Retina (tissue), 1 donor: ENCODE measurements at places on chromosomes 2 and 18.

GRCh38 chr2:57828221-57828620 is 218.4 kb upstream of the VRK2 start:
- DNase-seq: no peak

DNA sequence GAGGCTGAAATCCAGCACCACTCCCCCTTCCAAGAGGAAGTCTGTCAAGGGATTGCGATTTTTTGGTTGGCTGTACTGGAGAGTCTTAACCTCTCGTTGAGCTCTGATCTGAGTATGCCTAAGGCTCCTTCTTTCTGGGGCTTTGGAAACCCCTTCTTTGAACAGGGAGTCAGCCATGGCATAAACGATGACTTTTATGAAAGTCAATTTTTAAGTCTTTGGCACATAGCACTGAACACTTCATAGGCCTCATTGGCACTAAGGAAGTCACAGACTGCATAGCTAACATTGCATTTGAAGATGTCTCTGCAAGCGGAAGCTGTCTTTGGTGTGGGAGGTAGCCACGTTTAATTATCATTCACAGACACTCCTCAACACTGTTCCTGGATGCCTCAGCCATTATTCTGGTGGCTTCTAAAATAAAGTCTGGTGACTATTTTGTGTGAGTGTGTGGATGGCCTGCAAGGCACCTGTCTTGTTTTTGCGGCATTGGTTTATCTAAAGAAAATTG is 148.2 kb upstream of the NCK2 start:
- DNase-seq: no peak

- DNase-seq: no peak
Observed at GRCh38 chr2:231315896-231316295, 79.6 kb upstream of the B3GNT7 start.

DNA sequence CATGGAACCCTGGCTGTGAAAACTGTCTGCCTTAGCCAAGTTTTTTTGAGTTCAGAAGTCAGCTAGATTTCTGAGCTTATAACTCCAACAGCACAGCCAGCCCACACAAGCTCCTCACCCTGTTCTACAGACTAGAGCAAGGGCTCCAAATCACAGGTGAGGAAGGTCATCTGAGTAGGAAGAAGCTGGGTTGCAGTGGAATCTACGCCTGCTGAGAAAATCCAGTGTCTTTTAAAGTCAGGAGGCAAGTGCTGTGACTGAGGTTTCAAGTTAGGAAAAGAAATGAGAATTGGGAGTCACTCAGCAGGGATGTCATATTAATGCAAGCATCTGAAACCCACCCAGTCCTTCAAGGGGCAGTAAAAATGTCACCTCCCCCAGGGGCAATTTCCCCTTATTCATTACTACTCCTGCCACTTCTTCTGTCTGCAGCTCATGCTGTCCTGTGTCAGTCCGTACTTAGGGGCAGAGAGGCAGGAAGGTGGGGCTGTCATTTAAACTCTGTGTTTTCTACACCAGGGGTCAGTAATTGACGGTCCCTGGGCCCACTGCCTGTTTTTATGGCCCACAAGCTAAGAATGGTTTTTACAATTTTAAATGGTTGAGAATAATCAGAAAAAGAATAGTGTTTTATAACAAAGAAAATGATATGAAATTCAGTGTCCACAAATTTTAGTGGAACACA is 551.1 kb downstream of the BCL11A start:
- DNase-seq: no peak

- DNase-seq: no peak
Observed at GRCh38 chr2:64608867-64609226, 44.9 kb downstream of the SERTAD2 start.

- no peak for DNase-seq
Observed at GRCh38 chr2:71720283-71720560, 266.9 kb downstream of the DYSF start.

DNA sequence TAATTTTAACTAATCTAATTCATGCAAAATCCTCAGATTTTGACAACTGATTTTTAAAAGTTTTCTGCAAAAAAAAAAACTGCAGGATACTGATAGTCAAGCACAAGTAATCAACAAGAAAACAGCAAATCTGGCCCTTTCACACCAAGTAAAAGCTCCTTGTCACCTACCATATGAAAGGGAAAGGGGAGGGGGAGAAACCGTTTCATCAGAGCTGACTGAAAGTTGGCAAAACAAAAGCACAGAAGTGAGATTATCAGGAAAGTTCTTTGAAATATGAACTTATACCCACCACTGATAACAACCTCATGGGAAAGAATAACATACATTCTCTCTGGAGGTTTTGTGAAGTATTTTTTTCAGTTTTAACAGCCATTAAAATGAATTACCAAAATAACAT is 38.7 kb downstream of the ZNF521 start:
- no peak for DNase-seq

DNA sequence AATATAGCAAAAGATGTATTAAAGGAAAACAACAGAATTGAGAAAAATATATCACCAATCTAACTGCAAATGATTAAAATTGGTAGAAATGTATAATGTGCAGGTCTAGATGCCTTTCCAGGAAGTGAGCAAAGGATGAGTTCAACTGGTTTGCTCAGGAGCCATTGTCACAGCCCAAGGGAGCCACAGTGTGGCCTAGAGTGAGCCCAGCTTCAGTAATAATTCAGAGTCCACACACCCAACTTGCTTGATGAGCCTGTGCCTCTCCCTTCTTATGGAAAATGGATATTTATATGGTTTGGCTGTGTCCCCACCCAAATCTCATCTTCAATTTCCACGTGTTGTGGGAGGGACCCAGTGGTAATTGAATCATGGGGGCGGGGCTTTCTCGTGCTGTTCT is 92.2 kb upstream of the ASAP2 start:
- DNase-seq: no peak

GRCh38 chr2:125175415-125175814 is 1150.3 kb downstream of the CNTNAP5 start:
- DNase-seq: no peak

DNA sequence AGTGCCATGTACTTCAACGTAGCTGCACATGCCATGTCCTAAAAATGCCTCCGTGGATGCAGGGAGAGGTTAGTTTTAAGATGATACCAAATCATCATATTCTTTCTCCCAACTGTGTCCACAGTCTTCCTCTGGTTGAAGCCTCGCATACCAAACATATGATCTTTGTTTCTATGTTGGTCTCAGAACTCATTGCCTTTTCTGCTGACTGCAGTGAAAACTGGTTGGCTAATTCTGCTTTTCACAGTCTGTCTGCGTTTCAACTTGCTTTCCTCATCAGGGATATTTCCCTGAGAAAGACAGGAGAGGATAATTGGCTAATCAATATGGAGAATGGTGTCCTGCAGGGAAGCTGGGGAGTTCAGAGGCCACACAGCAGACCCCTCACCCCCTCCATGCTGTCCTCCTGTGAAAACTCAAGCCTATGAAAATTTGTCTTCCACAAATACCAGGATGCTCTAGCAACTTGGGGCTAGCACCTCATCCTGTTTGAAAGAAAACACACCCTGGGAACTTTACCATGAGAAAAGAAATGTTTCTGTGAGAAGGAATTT is 192.2 kb upstream of the PXDN start:
- no peak for DNase-seq

DNA sequence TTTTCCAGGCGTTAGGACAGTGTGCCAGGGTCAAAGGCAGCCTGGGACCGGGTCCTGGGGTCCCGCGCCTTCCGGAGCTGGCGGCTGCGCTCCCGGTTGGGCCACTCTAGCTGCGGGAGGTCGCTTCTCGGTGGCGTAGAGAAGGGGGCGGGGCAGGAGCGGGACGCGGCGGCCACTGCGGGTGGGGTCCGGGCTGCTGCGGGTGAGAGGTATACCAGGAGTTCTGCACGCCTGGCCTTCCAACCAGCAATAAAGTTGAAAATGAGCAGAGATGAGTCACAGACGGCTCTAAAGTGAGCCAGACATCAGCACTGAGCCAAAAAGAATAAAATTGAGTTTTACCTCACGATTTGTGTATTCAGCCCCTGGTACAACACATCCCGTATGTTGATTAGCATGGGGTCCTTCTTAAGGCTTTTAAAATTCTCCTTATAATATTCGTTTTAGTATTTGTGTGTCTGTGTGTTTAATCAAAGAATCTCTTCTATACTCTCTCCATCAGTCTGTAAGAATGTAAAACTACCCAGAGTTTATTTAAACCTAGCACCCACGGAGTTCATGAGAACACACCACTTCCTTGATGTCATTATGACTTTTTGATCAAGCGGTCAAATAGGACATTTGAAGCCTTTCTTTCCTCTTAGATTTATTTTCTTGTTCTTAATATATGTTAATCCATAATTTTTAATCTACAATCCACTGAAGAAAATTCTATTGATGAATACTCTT is at the start of gene C1GALT1C1L:
TSS of gene C1GALT1C1L (minus strand) at position 108 of the 729 bp plus-strand sequence. CDS start at position 1, 107 bp downstream.
- DNase-seq: peak; percentile 58

DNA sequence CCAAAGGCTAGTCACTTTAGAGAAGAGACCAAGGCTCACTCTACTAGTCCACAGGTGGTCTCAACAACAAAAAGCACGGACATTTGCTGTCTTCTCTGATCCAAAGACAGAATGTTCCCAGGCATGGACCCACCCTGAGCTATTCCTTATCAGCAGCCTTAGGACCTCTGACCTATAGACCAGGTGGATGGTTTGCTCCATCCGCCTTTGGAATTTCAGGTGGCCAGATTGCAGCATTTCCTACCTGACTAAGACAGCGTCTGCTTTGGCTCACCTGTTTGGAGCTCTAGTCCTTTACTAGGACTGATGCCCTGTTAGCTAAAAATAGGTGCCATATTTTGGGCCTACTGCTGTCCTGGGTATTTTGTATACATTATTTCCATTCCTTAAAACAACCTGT is 44.6 kb upstream of the LRP2 start:
- no peak for DNase-seq

- no peak for DNase-seq
Observed at GRCh38 chr18:9689253-9689652, 18.8 kb upstream of the RAB31 start.

DNA sequence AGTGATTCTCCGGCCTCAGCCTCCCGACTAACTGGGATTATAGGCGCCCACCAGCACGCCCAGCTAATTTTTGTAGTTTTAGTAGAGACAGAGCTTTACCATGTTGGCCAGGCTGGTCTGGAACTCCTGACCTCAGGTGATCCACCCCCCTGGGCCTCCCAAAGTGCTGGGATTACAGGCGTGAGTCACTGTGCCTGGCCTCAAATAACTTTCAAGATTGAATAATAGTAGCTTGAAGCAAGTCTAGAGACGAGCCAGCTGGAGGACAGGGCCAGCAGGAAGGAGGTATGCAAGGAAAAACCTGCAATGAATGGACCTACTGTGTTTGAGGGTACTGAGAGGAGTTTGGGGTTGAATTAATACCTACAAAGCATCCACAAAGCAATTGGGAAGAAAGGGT is 87.5 kb downstream of the MSH2 start:
- no peak for DNase-seq

DNA sequence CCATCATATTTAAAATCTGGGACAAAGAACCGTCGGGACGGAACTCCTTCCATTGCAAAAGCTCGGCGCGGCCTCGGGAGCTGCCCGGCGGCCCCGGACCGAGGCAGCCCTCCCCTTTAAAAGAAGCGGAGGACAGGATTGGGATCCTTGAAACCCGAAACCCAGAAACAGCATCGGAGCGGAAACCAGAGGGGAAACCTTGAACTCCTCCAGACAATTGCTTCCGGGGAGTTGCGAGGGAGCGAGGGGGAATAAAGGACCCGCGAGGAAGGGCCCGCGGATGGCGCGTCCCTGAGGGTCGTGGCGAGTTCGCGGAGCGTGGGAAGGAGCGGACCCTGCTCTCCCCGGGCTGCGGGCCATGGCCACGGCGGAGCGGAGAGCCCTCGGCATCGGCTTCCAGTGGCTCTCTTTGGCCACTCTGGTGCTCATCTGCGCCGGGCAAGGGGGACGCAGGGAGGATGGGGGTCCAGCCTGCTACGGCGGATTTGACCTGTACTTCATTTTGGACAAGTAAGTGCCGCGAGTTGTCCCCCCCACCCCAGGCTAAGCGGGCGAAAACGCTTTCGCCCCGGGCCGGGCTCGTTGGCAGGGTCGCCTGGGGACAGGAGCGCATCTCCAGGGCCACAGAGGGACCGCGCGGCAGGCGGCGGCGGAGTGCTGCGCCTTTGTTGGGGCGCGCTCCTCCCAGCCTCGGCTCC is at the start of gene ANTXR1:
TSS of gene ANTXR1 (plus strand) at position 38 of the 698 bp plus-strand sequence. CDS start at position 359, 321 bp downstream.
- peak; percentile 94 for DNase-seq

DNA sequence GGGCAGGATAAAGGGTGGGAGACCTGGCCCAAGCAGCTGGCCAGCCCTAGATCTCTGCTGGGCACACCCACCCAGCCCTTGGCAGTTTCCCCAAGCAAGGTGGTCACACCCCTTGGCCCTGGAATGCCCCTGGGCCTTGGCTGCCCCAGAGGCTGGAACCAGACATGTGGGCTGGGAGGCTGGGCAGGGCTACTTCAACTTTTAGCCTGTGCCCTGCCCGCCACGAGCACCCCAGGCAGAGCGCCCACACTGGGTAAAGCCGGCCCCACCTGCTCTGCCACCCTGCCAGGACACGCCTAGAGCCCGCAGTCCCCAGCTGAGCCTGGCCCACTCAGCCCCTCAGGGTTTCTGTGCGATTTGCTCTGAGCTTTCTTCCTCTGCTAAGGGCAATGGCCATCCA is 119.7 kb upstream of the SMAD2 start:
- no peak for DNase-seq

- peak; percentile 81 for DNase-seq
Observed at GRCh38 chr2:20670315-20671035, 3.5 kb downstream of the GDF7 start.

- peak; percentile 37 for DNase-seq
Observed at GRCh38 chr2:7887441-7887840, 794.4 kb upstream of the ID2 start.

GRCh38 chr2:150917961-150918713 is 343.5 kb downstream of the RBM43 start:
- no peak for DNase-seq
